ENCODE measurements at places on chromosomes 16 and 17.

DNA sequence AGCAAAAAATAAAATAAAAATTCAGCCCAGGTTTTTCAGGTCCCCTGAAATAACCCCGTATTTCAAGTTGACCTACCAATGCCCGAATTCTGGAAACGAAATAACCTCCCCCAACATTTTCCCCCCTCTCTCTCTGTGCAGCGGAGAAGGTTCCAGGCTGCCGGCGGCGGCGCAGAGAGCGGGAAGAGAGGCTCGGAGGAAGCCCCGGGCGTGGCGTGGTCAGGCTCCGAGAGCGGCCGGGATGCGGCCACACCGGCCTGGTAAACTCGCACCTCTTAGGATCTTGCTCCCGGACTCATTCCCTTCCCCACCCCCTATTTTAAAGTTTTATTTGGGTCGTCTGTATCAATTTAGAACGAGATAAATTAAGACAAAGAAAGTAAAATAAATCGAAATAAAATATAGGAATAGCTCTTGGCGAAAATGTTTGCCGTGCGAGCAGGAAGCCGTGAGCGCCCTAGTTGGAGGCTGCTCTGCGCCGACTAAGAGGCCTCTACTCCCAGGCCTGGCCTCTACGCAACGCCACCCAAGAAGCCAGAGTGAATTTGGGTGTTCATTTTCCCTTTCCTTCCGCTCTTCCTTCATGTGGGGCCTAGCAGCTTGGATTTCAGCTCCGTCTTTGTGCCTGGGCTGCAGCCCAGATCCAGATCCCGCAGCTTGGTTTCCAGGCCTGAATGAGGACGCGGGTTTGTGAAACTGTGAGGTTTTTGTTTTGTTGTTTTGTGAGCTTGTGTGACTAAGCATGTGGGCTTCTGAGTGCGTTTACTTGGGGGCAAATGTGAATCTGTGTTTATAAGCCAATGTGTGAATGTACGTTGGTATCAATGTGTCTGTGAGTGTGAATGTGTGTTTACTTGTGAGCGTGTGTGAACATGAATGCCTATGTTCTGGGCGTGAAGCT, 1.5 kb upstream of the HOXB6 start:
- no peak for DNase-seq

GRCh38 chr17:82775001-82775823, 23.3 kb downstream of the TBCD start:
- DNase-seq: no peak

GRCh38 chr16:10978871-10979446, 34.6 kb downstream of the CLEC16A start:
- no peak for DNase-seq

DNA sequence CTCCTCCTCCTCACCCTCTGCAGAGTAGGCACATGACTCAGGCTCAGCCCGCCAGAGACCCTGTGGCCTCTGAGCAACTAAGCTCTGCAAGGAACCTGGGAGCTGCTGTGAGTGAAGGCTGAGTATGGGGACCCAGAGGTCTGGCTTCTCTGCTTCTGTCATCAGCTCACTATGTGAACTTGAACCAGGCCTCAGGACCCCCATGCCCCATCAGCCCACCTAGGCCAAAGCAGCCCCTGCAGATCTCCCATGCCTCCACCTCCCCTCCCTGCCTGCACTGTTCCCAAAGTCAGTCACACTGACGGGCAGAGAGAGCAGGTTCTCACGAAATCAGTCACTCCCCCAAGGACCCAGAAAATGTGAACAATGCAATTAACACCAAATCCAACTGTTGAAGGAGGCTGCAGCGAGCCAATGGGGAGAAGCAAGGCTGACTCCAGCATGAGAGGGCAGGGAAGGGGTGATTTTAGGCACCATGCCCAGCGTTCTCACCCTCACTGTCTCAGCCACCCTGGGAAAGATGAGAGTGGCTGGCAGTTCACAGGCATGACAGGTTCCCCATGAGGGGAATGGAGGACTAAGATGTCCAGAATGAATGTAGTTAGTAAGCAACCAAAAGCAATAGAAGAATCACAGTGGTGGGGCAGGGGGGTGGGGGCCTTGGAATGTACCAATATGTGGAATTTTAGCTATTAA, 60.6 kb downstream of the BEAN1 start:
- DNase-seq: no peak
